ENCODE measurements at places on chromosomes 3 and 15.

DNA sequence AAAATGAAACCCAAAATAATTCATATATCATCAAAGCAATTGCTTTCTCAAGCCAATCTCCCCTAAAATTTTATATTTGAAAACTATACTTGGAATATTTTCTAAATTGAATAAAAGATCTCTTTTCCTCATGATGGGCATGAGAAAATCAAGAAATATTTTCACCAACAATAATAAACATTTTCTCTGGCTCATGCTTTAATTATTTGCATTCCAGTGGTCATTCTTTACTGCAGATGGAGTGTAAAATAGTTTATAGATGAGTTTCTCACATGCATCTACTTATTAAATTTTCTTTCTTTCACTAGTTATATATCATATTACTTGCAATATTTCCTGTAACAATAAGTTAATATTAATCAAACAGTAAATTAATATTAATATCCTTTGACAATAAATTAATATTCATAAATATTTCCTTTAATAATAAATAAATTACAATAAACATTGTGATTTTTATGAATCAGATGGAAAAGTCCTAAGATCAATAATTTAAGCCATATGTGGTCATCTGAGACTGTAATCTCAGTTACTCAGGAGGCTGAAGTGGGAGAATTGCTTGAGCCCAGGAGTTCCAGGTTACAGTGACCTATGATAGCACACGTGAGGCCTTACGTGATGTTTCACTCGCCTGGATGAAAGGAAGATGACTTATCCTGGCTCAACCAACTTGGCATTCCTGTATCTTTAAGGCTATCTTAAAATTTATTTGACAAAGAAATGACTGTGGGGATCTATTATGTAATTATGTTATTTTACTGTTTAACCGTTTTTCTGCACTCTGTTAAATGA, 958.8 kb downstream of the ZPLD1 start:
- DNase-seq, result no peak

GRCh38 chr15:38524156-38524555, 40.5 kb downstream of the RASGRP1 start:
- no peak for DNase-seq

DNA sequence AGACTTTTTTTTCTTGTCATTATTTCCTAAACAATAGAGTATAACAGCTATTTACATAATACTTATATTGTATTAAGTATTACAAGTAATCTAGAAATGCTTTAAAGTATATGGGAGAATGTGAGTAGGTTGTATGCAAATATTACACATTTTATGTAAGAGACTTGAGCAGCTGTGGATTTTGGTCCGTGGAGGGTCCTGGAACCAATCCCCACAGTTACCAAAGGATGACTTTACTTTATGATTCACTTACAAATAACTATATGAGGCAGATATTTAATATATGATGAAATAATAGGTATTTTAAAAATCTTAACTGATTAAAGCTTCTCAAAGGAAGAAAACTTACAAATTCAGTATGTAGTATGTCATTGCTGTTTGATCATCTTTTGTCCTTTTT, 56.3 kb downstream of the PPP2R3A start:
- no peak for DNase-seq

GRCh38 chr15:27592036-27592760, 506.9 kb downstream of the OCA2 start:
- no peak for DNase-seq

- DNase-seq, result no peak
Measured at GRCh38 chr15:57708047-57708446, 1.5 kb downstream of the POLR2M start.

- DNase-seq, result no peak
Measured at GRCh38 chr3:100581650-100582049, 27.8 kb upstream of the ADGRG7 start.

- DNase-seq, result no peak
Measured at GRCh38 chr3:192079098-192079497, 618.1 kb downstream of the PYDC2 start.

- no peak for DNase-seq
Measured at GRCh38 chr3:43693594-43693993, 2.9 kb downstream of the ABHD5 start.

- no peak for DNase-seq
Measured at GRCh38 chr15:101482526-101483371, 6.8 kb downstream of the PCSK6 start.

DNA sequence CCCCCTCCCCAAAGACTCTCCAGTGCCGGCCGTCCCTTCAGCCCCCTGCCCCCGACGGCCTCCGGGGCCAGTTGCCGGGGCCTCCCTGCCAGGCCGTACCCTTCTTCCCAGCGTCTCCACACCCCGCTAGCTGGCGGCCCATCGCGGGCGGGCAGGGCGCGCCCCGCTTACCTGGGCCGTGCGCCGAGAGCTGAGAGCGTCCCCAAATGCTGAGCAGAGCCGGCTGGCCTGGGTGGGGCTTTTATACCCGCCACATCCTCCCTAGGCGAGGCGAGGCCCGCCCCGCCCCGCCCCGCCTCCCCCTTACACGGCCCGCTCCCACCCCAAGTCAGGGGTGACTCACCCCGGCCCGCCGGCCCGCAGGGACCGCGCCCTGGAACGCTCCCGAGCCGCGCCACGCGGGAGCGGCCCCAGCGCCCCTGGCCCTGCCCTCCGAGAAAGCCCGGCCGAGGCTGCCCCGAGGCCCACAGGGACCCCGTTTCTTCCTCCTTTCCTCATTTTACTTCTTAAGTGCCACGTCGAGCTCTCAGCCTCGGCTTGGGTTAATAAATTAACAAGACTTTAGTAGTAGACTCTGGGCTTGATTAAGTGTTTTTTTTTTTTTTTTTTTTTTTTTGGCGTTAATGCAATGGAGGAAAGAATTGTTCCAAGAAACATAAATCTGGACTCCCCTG, at the start of gene ANXA2:
Gene ANXA2, minus strand, starts transcription at position 215 of the 674 bp plus-strand sequence. CDS start 11,911 bp downstream, outside the sequence.
- DNase-seq, result peak; percentile 81

GRCh38 chr3:158105710-158106253, 438 bp downstream of the SHOX2 start:
- DNase-seq, result peak; percentile 31

GRCh38 chr3:195123281-195123691, 147.7 kb downstream of the XXYLT1 start:
- DNase-seq, result no peak

DNA sequence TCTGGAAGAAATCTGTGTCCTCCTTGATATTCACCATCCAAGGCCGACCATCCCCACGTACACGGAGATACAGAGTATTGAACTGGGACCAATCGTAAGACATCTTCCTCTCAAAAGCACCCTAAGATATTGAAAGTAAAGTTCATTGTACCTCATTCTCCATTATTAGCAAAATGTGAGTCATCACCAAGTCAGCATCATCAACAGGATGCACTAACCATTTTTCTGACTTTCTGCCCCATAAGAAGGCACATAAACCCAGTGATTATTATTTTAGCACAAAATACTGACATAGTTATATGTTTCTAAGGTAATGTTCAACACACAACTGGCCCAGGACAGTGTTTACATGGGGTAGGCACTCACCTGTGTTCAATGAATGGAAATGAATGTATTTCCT, 7.4 kb downstream of the NDUFAF1 start:
- no peak for DNase-seq

- no peak for DNase-seq
Measured at GRCh38 chr15:100968050-100968966, 49.2 kb downstream of the LRRK1 start.

- no peak for DNase-seq
Measured at GRCh38 chr3:167821248-167821805, 85.8 kb downstream of the SERPINI1 start.

- DNase-seq, result no peak
Measured at GRCh38 chr3:196339493-196340254, 1.5 kb upstream of the TM4SF19 start.

DNA sequence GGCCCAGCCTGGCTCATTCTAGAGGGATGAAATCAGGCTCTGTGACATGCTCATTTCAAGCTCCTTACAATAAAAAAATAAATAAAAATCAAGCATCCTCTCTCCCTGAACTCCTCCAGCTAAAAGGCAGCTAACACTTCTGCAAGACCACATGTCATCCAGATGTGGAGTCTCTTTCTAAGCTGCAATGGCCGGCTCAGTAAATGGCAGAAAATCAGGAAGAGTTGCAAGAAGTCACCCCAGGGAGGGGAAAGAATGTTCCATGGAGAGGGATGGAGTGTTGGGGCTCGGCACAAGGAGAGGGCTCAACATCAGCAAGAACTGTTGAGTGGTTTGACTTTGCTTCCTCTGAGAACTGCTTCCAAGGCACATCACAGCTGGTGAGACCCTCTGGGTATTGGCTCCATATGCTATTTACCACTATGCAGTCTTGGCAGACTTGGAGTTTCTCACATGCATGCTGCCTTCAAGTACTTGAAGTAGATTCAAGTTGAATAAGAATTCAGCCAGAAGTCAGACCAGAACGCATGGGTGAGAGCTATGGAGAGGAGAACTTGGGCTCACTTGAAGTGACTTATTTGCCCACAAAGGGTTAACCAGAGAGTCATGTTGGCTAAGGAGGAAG, 689.0 kb downstream of the NTRK3 start:
- DNase-seq, result no peak

GRCh38 chr3:39250116-39250747, 29.6 kb downstream of the CX3CR1 start:
- no peak for DNase-seq

GRCh38 chr3:61925721-61926120, 364.4 kb downstream of the PTPRG start:
- DNase-seq, result no peak

- DNase-seq, result no peak
Measured at GRCh38 chr3:35437381-35437780, 201.9 kb upstream of the ARPP21 start.

DNA sequence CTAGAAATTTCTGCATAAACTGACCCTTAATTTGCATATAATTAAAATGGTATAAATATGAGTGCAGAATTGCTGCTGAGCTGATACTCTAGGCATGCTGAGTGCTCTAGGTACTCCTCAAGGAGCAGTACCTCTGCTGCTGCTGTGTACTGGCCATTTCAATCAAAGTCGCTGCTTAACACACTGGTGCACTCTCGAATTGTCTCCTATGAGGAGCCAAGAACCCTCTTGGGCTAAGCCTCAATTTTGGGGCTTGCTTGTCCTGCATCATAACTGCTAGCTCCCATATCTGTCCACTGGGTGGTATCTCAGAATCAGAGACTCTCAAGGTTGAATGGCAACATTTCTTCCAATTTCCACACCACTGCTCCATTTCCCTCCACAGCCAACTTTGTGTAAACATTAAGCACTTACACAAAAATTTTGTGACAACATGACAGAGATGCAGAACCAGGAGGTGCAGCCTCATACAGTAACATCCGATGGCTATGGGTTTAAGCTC, 82.5 kb downstream of the XXYLT1 start:
- no peak for DNase-seq

DNA sequence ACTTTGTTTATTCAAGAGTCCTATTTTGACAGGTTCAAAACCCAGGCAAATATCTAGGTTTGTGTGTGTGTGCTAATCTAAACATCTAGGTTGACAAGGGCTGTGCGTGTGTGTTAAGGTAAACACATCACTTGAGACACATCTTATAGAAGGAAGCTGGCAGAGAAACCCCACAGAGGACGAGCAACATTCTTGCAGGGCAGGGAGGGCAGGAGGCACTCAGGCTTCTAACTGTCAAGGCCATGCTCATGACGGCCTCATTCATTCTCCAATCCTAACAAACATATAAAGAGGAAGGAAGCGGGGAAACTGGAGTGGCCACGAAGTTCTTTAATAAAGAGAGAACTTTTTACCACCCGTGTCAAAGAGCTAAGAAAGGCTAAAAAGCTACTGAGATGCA, 43.4 kb downstream of the SLCO2A1 start:
- DNase-seq, result no peak

DNA sequence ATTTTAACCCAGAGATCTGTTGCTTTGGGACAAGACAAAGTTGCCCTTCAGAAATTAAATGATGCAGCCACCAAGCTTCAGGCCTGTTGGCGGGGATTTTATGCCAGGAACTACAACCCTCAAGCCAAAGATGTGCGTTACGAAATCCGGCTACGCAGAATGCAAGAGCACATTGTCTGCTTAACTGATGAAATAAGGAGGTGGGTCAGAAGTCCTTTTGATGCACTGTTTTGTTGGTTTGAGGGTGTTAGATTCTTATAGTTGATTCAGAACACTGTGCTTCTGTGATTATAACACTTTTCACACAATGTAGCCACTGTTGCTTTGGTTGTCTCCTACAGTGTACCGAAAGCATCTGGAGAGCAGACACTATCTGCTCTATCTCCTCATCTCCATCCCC, 20.8 kb upstream of the NXPE3 start:
- no peak for DNase-seq

DNA sequence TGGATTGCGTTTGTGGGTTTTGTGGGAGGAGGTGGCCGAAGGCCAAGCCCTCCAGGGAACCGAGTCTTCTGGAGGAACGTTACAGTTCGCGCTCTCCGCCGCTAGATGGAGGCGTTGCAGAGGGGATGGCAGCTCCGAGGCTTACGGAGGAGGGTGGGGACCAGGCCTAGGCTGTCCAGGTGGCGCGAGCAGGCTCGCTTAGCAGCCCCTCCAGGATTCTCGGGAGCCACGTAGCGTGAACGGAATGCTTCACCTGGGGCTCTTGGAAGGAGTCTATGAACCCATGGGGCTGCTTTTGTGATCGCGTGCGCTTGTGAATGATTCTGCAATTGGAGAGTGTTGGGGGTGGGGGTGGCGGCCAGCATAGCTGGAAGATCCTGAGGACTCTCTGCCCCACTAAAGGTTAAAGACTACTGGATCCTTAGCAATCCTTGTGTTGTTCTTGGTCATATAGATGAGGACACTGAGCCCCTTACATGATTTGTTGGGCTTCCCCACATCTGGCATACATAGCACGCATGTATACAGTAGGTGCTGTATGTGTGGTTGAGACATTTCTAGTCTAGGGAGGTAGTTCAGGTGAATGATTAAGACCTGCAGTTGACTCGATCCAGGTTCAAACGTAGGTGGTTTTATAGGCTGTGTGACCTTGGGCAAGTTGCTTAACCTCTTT, 25.7 kb downstream of the FAM3D start:
- DNase-seq, result peak; percentile 63

- no peak for DNase-seq
Measured at GRCh38 chr3:42886294-42886822, 10.7 kb upstream of the CYP8B1 start.

- no peak for DNase-seq
Measured at GRCh38 chr15:100986158-100986896, 67.2 kb downstream of the LRRK1 start.

DNA sequence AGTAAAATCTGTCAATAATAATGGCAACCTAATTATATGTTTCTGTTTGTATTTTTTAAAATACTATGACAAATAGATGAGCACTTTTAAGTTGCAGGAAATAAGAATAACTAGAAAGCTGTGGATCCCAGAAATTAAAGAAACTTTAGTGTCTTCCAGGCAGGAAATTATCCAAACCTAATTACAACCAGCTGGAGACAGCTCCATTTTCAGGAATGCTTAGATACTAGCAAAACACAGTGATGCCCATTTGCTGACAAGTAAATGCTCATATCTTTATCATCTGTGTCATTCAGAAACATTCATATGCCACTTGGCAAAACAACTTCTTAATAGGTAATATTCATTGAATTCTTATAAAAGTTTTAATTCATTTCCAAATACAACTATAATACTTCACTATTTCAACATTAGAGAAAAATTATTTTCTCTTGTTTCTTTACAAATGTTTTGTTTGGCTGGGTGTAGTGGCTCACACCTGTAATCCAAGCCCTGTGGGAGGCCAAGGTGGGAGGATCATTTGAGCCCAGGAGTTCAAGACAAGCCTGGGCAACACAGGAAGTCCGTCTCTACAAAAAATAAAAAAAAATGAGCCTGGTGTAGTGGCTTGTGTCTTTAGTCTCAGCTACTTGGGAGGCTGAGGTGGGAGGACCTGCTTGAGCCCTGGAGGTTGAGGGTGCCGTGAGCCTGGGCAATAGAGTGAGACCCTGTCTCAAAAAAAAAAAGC, 169.1 kb upstream of the TSPAN3 start:
- DNase-seq, result no peak

All from T1000 (cell line).